ENCODE measurements at places on chromosomes 1 and 21.
A peak's percentile ranks its signal among the peaks of the same experiment; 100 is the strongest.

GRCh38 chr21:35399002-35399530 is 350.0 kb upstream of the RUNX1 start:
- no peak for DNase-seq

DNA sequence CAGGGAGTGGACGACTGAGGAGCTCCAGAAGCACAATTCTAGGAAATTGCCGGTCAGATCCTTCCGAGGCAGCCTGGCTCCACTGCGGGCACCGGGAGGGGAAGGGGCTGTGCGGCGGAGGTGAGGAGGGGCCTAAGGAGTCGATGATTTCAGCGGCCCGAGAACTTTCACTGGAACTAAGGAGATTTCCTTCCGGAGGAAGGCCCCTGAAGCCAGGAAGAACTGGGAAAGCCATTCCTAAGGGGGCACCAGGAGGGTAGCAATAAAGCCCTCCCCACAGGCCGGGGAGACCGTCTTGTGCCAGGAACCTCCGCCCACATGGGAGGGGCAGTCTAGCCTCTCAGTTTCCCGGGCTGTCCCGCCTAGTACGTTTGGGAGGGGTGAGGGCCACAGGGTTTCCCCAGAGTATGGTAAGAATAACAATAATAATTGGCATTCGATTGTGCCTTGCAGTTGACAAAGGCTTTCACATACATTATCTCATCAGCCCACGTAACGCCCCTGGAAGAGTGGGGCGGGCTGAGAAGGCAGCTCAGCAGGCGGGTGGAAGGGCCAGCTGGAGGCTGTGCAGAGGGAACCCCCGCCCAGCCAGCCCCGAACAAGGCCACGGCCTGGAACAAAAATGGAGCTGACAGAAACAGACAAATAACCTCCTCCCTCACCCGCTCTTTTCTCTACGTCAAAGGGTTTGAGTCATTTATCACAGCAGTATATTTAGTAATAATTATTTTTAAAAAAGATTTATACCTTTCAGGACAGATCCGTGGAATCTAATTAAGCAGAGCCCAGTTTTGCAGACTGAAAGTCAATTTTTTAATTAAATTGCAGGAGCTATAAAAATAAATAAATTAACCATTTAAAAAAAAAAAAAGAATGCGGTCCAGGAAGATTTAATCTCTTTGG is 19.8 kb downstream of the NPR1 start:
- peak; percentile 47 for DNase-seq

GRCh38 chr1:9240914-9241820 is 6.6 kb downstream of the H6PD start:
- no peak for DNase-seq

DNA sequence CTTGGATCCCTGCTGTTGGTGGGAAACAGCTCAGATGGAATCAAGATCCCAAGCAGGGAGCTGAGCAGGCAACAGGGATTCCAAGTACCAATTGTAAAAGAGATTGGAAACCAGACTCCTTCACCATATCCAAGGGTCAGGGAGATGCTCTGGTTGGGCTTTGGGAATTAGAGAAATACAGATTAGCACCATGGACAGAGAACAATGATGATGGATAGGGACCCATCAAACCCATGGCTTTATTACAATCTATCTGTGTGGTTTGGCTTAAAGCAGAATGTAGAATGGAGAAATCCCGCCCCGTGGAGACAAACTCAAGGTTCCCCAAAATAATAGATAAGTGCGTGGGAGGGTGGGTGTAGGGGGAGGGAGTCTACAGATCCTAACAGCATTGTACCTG is 120.7 kb upstream of the CSF3R start:
- DNase-seq = no peak

- peak; percentile 42 for DNase-seq
Measured at GRCh38 chr1:23483321-23484252, at the start of gene ASAP3. Gene ASAP3, minus strand, starts transcription at chr1:23484179. Its CDS starts 46 bp downstream, at chr1:23484133.

All from choroid plexus epithelial cell (primary cell).